Stimulated activated CD8-positive, alpha-beta memory T cell treated with anti-CD3 and anti-CD28 coated beads, Interleukin-15, amount 100 ng/mL, for 1 hour (primary cell): ENCODE measurements at places on chromosomes 7 and 10.

DNA sequence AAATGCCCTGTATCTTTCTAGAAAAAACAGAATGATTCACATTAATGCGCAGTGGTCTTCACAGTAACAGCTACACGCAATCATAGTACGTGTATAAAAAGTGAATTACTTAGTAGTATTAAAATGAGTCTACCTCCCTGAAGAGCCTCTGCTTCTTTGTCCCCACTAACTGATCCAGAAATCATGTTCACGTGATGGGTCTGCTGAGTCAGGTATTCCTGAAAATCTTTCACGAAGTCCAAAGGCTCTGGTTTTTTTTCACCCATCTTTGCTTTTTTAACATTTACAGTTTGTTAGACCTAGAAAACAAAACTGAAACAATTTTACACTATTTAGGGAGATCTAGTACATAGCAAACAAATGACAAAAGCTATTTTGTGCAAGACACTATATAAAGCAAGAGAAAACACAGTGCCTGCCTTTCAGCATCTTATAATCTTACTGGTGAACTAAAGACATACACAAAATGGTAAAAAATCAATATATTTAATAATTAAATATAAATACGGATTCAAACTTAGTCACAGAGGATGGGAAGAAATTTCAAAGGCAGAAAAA lies 10.2 kb downstream of the IKZF5 start:
- DNase-seq: no peak

GRCh38 chr7:130650611-130651120 lies 17.9 kb downstream of the COPG2 start:
- no peak for DNase-seq

- no peak for DNase-seq
Observed at GRCh38 chr10:43128331-43128730, 9.9 kb upstream of the CSGALNACT2 start.

DNA sequence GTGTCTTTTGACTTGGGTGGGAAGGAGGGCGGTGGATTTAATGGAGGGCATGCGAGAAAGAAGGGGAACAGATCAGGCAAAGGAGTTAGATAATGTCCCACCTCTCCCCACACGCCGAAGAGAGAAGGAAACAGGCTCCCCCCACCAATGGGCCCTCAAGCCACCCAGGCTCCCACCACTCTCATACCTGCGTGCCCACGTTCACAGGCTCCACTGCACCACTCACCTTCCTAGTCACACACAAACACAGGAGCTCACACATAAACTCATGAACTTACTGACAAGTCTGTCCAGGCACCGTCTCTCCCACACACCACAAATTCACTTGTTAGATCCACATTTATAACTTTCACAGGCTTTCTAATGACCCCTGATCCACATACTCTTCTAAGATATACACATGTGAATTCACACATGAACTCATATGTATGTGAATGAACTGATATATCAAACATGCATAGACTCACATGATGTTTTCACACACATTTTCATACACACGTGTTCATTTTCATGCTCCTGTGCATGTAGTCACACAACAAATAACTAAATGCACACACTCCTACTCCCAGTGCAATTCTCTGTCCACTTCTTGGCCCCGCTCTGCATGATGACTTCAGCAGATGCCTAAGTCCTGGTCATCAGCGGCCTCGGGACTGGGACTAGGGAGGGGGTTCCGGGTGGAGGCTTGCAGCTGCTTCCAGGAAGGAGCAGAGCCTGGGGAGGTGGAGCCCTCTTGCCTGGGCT lies 1.5 kb downstream of the LZTS2 start:
- DNase-seq: no peak

DNA sequence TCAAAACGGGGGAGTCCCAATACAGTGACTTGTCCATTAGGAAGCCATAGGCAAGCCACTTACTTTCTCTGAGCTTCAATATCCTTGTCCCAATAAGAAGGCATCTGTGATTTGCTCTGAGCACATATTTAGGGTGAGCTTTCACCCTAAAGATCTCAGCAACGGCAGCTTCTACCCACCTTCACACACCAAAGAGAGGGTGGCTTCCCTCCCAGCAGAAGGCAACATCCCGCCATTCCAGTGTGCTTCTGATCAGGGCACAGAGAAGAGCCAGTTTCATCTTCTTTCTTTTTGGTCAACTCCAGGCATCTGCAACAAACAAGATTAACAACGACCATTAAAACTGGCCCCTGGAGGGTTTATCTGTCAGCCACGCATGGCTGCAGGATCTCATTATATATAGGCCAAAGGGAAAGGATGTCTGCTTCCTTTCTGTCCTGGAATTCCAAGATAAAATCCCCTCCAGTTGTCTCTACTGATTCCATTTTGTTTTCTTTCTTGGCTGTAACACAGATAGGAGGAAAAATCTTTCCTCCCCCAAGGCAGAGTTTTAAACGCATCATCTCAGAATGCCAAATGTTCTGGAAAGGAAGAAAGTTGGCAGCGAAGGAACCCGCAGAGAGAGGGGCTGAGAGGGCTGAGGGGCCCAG lies 491 bp upstream of the SH2D4B start:
- no peak for DNase-seq

GRCh38 chr10:22710139-22710745 lies 4.1 kb downstream of the PIP4K2A start:
- no peak for DNase-seq

- no peak for DNase-seq
Observed at GRCh38 chr10:83917537-83918506, 221.5 kb upstream of the GHITM start.

GRCh38 chr10:20343036-20343435 lies 526.8 kb downstream of the PLXDC2 start:
- DNase-seq: no peak

- no peak for DNase-seq
Observed at GRCh38 chr7:132654150-132654549, 77.9 kb upstream of the PLXNA4 start.

DNA sequence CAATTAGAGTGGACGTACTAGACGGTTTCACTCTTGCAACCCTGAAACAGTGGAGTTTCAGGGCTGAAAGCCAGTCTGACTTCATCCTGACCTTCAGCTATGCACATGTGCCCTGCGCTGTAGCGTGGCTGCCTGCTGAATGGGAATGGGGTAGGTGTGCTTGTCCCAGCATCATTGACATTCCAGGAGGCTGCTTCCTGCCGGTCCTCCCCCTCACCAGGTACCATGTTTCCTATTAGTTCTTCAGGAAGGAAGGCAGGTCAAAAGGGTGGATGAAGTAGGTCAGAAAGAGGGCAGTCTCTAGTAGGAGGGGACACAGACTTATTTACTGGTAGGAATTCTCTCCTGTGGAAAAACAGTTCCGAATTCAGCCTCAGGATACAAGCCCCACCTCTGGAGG lies 551.8 kb upstream of the GALNT17 start:
- DNase-seq: no peak

GRCh38 chr7:47967708-47968107 lies 11.7 kb downstream of the HUS1 start:
- DNase-seq: no peak

GRCh38 chr10:62098278-62099121 lies 170.1 kb downstream of the RTKN2 start:
- no peak for DNase-seq

DNA sequence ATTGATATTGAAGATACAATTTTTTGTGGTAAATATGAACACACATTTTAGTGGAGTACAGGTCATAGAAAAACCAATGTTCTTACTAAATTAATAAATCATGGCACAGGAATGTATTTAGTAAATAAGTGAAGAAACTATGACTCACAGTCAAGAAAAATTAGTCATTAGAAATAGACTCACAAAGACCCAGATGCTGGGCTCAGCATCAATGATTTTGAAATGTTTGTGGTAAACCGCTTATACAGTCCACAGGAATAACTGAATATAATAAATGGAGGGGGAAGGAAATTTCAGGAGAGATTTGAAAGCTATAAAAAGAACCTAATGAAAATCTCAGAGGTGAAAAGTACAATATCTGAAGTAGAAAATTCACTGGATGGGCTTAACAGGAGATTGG lies 138.3 kb upstream of the ADCY1 start:
- no peak for DNase-seq
